CD4-positive, alpha-beta T cell (primary cell): ENCODE measurements at places on chromosomes 7 and 10. TPM values are rescaled to one million over a fixed set of nuclear protein-coding genes. Genes with fewer than 3 reads are reported as not detected.

CABCOCO1 gene
- total RNA-seq: not detected

DNA sequence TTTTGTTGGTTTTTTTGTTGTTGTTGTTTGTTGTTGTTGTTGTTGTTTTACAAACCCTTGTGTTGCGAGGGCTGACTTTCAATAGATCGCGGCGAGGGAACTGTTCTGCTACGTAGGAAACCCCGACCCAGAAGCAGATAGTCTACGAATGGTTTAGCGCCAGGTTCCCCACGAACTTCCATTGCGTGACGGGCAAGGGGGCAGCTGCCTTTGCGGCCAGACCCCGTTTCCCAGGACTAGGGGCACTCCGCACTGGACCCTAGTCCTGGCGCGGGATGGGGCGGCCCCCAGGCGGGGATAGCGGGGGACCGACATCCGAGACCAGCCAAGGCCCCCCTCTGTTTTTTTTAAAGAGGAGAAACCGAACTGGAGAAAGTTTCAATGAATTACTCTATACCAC lies 119.6 kb downstream of the LRRTM3 start:
- DNase-seq: no peak

GRCh38 chr7:144824360-144824759 lies 11.5 kb downstream of the TPK1 start:
- DNase-seq: no peak

SEMA3D gene
- total RNA-seq: not detected

LBX1 gene
- not detected for total RNA-seq

- DNase-seq: no peak
Observed at GRCh38 chr10:25902002-25902401, 32.0 kb upstream of the MYO3A start.

OPN1SW gene
- total RNA-seq: not detected

BMS1 gene
- total RNA-seq: 13.8 TPM

TMEM213 gene
- not detected for total RNA-seq

DNA sequence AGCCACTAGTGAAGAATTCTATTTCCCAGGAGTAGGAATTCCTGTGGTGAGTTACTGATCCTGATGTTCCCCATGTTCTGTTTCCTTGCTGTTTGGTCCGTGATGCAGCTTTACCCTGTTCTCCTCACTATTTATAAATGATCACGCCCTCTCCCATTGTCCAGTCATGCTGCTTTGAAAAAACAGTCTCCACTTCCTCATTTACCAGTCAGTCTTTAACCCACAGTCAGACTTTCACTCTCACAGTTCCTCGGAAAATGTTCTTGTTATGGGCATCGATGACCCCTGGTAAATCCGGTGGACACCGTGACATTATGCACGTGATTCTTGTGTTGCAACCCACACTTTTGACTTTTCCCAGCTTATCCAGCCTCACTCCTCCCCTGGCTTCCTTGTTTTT lies 14.4 kb downstream of the SCIN start:
- DNase-seq: no peak
